Large intestine (tissue), 12 donors: ENCODE measurements at places on chromosomes 4 and X. TPM values are rescaled to one million over a fixed set of nuclear protein-coding genes. Genes with fewer than 3 reads are reported as not detected.

WWC2 gene
- polyA plus RNA-seq = 19.7 TPM

GRCh38 chr4:2168469-2169319, 73.2 kb downstream of the HAUS3 start:
- no peak for DNase-seq

GRCh38 chrX:151099001-151099400, 77.4 kb upstream of the GPR50 start:
- peak; percentile 1 for DNase-seq

GRCh38 chr4:4268776-4269175, 20.8 kb upstream of the TMEM128 start:
- no peak for DNase-seq

DNA sequence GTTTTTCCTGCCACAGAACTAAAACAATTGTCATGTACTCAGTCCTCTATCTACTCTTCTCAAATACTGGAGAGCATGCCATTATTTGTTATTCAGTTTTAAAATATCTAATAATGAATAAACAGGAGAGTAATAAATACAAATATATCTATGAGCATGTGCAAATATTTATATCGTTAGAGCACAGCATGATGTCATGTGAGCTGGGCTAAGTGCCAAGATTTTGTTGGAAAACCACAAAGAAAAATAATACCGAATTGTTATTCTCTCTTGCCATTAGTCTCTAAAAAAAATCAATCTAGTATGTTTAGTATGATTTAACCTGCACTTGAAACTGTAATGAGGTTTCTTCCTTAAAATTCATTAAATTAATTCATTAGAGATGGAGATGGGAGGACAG, 97.3 kb downstream of the DDX60 start:
- DNase-seq = no peak

DNA sequence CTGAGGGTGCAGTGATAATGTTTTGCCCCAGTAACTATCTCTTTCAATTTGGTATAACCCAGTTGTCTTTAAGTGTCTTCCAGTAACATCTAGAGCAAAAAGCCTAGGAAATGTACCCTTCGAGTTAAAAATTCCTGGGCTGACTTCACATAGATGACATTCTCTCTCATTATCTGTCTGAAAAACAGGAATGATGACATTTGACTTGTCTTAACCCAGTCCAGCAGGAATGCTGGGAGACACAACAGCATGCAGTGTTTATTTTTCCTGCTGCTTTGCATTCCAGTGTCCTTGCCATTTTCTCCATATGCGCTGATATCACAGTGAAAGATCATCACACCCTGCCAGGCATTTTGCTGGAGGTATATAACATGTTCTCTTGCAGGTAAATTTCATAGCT, 130.0 kb downstream of the SOWAHB start:
- no peak for DNase-seq

DMP1 gene
- polyA plus RNA-seq = not detected

GRCh38 chr4:53235547-53235946, 130.3 kb downstream of the SCFD2 start:
- no peak for DNase-seq

GUCY2F gene
- polyA plus RNA-seq = not detected

ETDC gene
- not detected for polyA plus RNA-seq
